ENCODE measurements at places on chromosomes 13 and 19. TPM values are rescaled to one million over a fixed set of nuclear protein-coding genes. Genes with fewer than 3 reads are reported as not detected.

DNA sequence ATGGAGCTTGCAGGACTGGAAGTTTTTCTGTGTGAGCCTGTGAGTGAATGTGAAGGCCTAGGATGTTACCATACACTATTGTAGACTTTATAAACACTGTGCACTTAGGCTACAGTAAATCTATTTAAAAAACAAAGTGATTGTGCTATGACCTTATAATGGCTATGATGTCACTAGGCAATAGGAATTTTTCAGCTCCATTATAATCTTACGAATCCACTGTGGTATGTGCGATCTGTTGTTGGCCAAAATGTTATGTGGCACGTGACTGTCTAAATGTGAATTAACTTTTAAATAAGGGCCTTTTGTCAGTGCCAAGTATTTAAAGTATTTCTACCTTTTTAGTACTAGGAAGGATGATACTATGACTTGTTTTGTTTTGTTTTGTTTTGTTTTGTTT is 54.9 kb downstream of the DPY19L3 start:
- no peak for DNase-seq

- DNase-seq = no peak
Observed at GRCh38 chr13:33725340-33725739, 92.6 kb upstream of the RFC3 start.

Gene CIRBP
- total RNA-seq = 314 TPM

GRCh38 chr19:6470173-6470572 is 6.1 kb downstream of the CRB3 start:
- DNase-seq = no peak

- DNase-seq = peak; percentile 59
Observed at GRCh38 chr13:43874504-43875092, 4.9 kb downstream of the CCDC122 start.

GRCh38 chr13:33775339-33776108 is 42.4 kb upstream of the RFC3 start:
- DNase-seq = no peak
